ENCODE measurements at places on chromosomes 4 and X.

GRCh38 chr4:120071192-120071795 is 4.6 kb upstream of the MAD2L1 start:
- DNase-seq, result no peak

DNA sequence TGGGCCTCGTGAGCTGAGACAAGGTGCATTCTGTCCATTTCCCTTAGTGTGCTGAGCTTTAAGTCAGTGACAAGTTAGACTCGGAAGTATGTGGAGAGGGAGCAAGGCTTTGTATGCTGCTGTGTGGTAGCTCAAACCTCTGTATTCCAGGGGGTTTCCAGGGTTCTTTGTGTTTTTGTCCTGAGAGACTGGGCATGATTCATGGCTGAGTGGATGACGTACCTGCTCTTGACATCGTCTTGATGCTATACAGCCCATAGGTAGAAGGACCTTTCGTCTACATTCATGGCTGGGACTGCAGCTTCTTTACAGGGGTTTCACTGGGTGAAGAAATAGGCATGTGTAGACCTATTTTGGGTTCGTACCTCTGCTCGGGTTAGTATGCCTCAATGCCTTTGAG is 162.7 kb upstream of the WDR1 start:
- DNase-seq, result no peak

- no peak for DNase-seq
Measured at GRCh38 chrX:153494541-153495361, at the start of gene BGN. TSS of gene BGN (plus strand) at chrX:153494980. CDS start at chrX:153504632, 9,652 bp downstream.

DNA sequence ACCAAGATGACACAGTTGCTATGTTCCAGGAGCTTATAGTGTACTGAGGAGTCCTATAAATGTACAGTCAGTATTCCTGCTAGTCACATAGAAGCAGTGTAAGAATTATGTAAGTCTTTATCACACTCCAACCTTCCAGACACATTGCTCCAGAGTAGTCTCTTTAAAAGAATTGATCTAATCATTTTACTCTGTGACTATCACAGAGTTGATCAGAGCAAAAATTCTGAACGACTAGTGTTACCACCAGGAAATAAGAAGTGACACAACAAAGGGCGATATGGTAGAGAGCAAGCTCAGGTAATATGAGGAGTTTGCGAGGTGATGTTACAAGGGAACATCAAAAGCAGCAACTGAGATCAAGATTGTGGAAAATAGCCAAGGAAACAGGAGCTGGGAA is 9.0 kb upstream of the HPF1 start:
- DNase-seq, result no peak

- DNase-seq, result no peak
Measured at GRCh38 chr4:81021142-81021944, 9.2 kb upstream of the BMP3 start.

GRCh38 chr4:8123389-8123788 is 35.2 kb downstream of the ABLIM2 start:
- DNase-seq, result no peak

DNA sequence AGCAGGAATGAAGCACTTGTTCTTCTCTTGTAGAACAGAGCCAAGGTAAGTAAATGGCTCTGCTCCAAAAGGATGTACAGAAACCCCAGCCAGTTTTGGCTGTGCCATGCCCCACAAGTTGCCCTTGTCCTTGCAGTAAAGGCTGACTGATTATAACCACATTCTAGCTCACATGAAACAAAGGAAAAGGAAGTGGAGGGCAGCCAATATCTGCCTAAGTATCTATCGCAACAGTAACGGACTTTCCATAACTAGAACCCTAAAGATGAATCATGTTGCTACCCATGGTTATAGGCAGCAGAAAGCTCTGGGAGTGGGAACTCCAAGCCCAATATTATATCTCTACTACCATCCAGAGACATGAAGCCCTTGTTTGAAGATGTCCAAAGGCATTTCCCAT is 95.7 kb downstream of the COMMD8 start:
- DNase-seq, result no peak

GRCh38 chr4:48307528-48307927 is 33.8 kb upstream of the SLAIN2 start:
- no peak for DNase-seq

DNA sequence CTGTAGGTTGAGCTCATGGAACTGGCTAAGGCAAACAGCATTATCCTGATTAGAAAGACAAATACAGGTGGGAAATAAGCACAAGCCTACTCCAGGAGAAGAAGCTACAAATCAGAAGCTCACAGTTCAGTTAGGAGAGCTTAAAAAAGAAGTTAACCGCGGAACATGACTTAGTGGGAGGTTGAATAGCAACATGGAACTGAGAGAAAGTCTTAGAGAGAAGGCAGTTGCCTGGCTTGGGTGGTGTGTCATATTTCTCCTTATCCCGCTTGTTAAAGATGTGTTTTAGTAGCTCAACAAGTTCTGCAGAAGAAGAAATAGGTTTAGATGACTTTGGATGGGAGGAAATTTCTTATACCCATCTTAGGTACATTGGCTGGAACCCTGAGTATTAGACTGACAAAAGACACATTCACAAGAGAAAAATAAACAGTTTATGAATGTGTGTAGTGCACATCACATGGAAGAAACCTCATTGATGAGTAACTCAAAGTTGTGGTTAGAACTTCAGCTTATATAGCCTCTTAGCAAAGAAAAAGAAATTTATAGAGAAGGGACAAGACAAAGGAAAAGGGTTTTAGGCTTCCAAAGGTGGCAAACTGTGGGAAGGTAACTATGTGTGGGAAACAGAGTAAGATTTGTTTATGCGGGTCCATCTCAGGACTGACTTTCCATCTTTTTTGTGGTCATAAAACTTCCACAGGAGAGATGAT is 37.4 kb upstream of the RXFP1 start:
- DNase-seq, result no peak

GRCh38 chr4:141047228-141047884 is 85.9 kb downstream of the RNF150 start:
- DNase-seq, result no peak

All from T-cell (primary cell).